ENCODE measurements at places on chromosomes 6 and 20. TPM values are rescaled to one million over a fixed set of nuclear protein-coding genes. Genes with fewer than 3 reads are reported as not detected.

The SYTL3 gene
- 25.8 TPM for total RNA-seq

The HTR1E gene
- not detected for total RNA-seq

The SLC24A3 gene
- total RNA-seq: not detected

The EEF1A2 gene
- total RNA-seq: 1.3 TPM

The CD40 gene
- total RNA-seq: 2.5 TPM

The OTOR gene
- not detected for total RNA-seq

The PCK1 gene
- not detected for total RNA-seq

The SLC13A3 gene
- 0.37 TPM for total RNA-seq

The HLA-DRA gene
- 679 TPM for total RNA-seq

The AGER gene
- 92.2 TPM for total RNA-seq

The CALHM5 gene
- total RNA-seq: not detected

The LY6G6C gene
- not detected for total RNA-seq

The STX11 gene
- 11.6 TPM for total RNA-seq

The CRISP3 gene
- not detected for total RNA-seq

The IRF4 gene
- total RNA-seq: 27.1 TPM

The CUTA gene
- total RNA-seq: 148 TPM

The PXDC1 gene
- total RNA-seq: 0.54 TPM

The KCNK5 gene
- total RNA-seq: 0.34 TPM

The ARMC12 gene
- total RNA-seq: 0.78 TPM

The ULBP3 gene
- 1.5 TPM for total RNA-seq

The BPIFA1 gene
- not detected for total RNA-seq

The KHDC1L gene
- total RNA-seq: not detected

The ARHGAP40 gene
- not detected for total RNA-seq

The CCN2 gene
- not detected for total RNA-seq

The NMBR gene
- not detected for total RNA-seq

The SLC22A2 gene
- not detected for total RNA-seq

The PRICKLE4 gene
- not detected for total RNA-seq
